IMR-90 (cell line): ENCODE measurements at places on chromosomes 3 and 15.

- no peak for DNase-seq
Measured at GRCh38 chr15:53962646-53963561, 15.3 kb upstream of the UNC13C start.

- no peak for DNase-seq
Measured at GRCh38 chr3:3141939-3142338, 15.2 kb downstream of the TRNT1 start.

- no peak for DNase-seq
Measured at GRCh38 chr3:72344647-72345046, 503.6 kb downstream of the SHQ1 start.

DNA sequence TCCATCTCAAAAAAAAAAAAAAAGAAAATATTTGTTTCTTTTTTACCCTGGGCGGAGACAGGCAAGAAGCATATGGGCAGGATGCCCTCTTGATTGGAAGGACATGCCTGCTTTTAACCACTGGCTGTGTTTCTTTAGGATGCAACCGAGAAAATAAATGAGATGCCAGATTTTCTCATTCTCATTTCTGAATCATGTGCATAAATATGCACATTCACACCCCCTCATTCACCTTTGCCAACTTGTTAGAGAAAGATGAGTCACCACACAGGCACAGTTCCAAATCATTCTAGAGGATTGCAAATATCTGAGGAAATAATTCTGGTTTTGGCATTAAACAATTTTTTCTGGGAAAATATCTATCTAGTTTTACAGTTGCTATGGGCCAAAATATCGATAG is 3.3 kb downstream of the LIPH start:
- DNase-seq: peak; percentile 98
